Keratinocyte (primary cell): ENCODE measurements at places on chromosomes 2 and 18.
A peak's percentile ranks its signal among the peaks of the same experiment; 100 is the strongest.

- DNase-seq, result no peak
These were observed 2.5 kb upstream of the KYNU start for GRCh38 chr2:142875010-142875409.

- no peak for DNase-seq
These were observed 324.2 kb downstream of the PDE11A start for GRCh38 chr2:177748360-177748759.

DNA sequence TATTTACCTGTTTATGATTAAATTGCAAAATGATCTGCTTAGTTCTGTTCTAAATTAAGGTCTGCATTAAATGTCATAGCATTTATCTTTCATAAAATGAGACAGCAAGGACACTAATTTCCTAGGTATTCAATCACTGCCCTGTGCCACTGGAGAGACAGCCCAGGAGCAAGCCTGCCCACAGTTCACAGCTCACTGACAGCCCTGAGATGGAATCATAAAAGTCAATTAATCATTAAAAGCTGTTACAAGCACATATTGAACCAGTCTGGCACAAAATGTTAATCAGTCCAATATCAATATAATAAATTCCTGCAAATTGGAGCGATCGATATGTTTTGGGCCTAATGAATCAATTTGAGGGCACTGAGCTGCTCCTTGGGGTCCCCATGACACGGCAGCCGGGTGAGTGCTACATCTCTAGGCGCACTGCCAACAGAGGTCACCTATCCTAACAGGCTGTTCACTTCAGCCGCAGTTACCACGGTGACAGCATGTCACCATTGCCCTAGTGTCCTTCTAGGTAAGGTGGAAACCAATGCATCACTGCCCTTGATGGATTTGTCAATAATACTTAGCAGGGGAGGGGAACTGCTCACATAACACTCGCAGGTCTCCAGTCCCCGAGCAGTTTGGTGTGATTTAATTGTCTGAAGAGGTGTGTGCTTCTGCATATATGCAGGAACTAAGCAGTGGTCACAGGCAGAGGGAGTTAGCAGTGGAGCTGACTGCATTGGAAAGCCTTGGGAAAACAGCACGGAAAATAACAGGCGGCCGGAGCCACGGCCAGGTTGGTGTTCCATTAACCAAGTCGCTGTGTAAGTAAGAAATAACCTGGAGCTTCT, 47.3 kb downstream of the POU3F3 start:
- DNase-seq, result no peak

DNA sequence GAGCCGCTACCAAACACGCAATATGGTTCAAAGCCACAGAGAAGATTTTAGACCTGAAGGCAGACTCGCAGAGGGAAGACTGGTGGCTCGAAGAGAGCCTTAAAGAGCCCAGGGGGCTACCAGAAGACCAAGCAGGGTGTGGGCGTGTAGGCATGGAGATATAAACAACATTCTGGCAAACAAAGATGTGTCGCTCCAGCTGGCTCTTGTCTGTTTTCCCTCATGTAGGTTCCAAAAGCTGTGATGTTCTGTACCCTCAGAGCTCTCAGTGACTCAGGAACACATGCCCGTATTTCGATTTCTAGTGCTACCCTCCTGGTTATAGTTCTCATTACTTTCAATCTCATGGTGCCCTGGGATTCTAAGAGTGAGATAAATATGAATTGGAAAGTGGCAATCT, 44.5 kb downstream of the DOCK10 start:
- no peak for DNase-seq

DNA sequence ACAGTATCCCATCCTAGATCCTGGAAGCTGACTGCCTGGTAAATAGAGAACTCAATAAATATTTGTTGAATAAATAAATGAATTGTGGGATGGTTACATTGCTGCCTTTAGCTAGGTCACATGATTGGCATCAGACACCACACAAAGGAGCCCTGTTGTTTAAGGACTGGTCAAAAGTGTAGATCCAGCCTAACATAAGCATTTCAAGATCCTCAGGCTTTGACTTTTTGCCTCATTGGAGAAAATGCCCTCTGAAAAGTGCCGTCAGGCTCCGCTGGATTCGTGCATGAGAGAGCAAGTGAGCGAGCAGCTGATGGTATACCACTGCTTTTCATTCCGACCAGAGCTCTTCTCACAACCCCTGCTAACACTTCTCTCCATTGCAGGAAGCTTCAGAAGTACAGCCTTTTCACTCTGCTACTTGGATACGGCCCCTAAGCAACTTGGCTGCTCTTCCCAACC, 1.3 kb upstream of the ZNF24 start:
- no peak for DNase-seq

GRCh38 chr2:37366773-37367172, 22.3 kb downstream of the QPCT start:
- DNase-seq, result no peak

- no peak for DNase-seq
These were observed 5.5 kb downstream of the NHEJ1 start for GRCh38 chr2:219155054-219155644.

- no peak for DNase-seq
These were observed 3.3 kb downstream of the UGT1A9 start for GRCh38 chr2:233674995-233675394.

- DNase-seq, result no peak
These were observed 16.3 kb downstream of the HS1BP3 start for GRCh38 chr2:20634507-20635112.

GRCh38 chr2:50492477-50492851, 539.5 kb downstream of the NRXN1 start:
- DNase-seq, result peak; percentile 5

DNA sequence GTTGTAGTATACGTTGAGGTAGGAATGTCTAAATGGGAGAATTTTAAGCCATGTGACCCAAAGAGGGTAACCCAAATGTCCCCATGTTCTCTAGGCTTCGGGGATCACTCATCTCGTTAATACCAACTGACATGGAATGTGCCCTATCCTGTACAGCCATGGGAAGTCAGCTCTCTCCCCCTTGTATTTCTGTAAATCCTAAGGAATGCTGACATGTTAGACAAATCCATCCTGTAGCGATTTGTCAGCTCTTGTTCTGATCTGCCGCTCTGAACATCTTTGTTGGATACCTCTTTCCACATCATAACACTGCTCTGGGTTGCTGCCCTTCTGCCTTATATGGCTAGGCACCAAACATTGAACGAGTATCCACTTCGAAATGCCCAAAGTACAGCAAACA, 350.6 kb downstream of the RND3 start:
- DNase-seq, result peak; percentile 55

GRCh38 chr2:231655894-231656293, 52.4 kb upstream of the PTMA start:
- DNase-seq, result no peak

DNA sequence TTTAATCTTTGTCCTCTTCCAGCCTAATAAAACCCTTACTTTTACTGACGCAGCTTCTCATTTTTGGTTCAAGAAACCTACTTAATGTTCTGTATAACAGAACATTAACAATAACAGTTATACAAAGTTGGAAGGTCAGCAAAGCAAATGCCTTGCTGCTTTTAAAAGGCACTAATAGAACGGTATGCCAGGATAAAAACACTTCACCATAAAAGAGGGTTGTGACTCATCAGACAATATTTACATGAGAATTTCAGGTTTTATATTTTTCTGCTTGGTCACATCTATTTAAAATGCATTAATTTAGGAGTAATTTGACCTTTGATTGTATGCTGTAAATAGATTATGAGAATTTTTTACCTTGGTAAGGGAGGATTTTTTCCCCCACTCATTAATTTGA, 3.0 kb downstream of the KLHL41 start:
- DNase-seq, result no peak

DNA sequence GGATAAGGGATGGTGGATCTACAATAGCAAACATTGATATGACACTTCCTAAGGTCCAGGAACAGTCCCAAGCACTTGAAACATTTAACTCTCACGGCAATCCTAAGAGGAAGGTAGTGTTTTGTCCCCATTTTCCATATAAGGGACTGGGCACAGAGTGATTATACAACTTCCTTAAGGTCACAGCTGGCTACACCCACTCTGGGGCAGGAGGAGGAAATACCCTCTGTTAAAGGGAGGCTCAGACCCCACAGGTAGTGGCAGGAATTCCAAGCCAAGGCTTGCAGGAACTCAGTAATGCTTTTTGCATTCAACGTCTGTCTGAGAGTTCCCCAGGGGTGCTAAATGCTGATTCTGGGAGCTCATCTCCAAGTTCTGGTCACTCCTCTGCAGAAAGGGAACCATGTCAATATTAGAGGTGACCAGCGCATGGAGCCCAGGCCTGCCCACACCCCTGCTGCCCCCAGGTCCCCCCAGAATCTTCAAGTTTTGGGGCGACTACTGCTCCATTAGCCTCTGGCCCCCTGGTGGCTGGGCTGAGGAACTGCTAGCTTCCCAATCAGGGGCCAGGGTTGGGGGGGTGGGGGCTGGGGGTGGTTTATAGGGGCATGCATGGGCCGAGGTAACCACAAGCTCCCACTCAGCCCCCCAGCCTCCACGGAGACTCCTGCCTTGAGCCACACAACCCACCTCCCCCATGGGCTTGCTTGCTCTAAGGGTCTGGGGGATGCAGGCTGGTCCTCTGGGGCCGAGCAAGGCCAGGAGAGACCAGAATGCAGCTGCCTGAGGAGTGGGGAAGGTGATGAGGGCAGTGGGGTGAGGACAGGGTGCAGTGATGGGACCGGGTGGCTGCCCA, 11.1 kb downstream of the OBSL1 start:
- DNase-seq, result no peak

DNA sequence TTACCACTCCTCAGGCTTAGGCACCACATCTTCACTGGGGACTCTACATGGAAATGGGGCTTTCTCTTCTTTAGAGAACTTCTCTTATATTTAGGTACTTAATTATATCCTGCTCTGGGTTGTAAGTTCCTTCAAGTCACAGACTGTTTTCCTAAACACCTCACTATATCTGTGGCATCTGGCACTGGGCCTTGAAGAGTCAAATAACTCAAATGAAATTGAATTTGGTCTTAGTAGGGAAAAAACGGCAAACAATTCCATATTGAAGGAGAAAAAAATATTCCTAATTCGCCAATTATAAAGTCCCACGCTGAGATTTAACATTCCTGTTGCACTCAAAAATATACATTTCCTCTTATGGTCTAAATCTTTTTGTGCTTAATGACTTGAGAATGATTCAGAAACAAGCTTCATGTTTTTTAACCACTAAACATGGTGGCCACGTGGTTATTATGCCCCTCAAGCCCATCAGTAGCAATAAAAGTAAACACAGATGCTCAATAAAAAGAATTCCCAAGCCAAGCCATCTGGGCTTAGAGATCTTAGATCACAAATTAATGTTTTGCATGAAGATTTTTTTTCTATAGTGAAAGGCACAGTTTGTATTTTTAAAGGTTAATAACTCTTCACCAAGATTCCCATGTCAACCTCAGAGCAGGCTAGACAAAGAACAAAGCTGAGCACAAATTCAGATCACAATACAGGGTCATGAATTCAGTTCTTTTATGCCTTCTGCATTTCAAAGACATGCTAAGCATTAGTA, 105.5 kb upstream of the SYT4 start:
- DNase-seq, result no peak

- DNase-seq, result peak; percentile 7
These were observed 40.0 kb downstream of the SLC40A1 start for GRCh38 chr2:189540551-189540950.

DNA sequence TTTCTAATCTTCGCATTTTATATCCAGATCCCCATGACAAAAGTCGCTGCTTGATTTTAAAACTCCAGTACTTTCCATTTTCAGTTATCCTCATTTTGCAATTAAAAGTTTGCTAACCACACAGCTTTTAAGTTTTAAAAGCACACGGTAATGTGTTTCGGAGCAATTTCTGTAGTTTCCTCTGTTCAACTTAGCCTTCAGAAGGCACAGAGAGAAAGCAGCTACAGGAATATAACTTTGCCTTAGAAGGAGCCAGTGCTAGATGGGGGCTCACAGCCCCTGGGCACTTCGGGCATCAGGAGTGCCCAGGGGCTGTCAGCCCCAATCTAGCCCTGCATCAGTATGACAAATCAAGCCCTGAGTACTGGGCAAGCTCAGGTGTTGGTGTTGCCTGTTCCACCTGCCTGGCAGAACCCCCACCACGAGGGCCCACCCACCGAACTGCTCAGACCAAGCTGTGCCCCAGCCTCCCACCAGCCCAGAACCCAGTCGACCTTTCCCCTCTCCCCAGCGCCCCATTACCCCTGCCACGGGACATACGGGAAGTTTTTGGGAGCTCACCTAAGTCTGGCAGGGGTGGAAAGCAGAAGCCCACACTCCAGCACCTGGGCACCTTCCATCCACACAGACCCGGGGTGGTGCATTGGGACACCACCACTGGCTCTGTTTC, 47.3 kb downstream of the TRABD2A start:
- DNase-seq, result no peak

- no peak for DNase-seq
These were observed 4.7 kb downstream of the ZEB2 start for GRCh38 chr2:144515099-144515695.

GRCh38 chr18:59932401-59932800, 32.6 kb downstream of the PMAIP1 start:
- no peak for DNase-seq

DNA sequence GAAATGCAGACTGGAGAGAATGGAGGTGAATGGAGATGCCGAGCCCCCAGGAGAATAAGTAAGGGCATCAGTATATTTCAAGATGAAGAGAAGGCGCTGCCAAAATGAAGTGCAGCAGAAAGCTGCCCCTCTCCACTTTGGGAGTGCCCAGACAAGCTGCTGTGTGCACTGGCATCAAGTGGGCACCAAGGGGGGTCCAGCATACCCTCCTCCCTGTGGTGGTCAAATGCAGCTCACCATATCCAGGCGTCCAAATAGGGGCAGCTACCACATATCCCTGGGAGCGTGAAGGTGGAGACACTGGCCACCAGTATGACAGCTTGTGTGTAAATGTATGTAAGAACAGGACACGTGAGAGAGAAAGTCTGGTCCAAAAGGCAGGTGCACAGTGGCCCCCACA, 236.6 kb downstream of the KLHL29 start:
- no peak for DNase-seq

DNA sequence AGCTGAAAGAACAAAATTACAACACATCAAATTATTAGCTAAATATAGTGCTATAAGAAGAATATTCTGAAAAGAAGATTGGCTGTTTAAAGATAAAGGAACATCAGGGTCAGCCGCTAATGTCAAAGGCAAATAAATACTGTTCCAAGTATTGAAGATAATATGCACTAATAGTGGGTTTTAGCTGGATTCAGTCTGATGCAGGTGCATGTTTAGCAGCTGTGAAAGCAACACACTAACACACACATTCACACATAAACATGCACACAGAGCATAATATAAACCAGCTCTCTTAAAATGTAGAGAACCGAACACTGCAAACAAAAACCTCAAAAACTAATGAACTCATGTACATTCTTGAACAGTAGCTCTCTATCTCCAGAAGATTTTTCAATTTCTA, 634.6 kb downstream of the ERBB4 start:
- no peak for DNase-seq

- no peak for DNase-seq
These were observed 6.0 kb downstream of the ERBB4 start for GRCh38 chr2:212532585-212532984.

- no peak for DNase-seq
These were observed 929.0 kb upstream of the NRXN1 start for GRCh38 chr2:51960841-51961335.
